ENCODE measurements at places on chromosomes 1 and 21.

GRCh38 chr21:41847066-41847804 lies 31.9 kb downstream of the PRDM15 start:
- no peak for DNase-seq

- DNase-seq = no peak
These were observed 124.1 kb downstream of the DISP1 start for GRCh38 chr1:222938986-222939385.

DNA sequence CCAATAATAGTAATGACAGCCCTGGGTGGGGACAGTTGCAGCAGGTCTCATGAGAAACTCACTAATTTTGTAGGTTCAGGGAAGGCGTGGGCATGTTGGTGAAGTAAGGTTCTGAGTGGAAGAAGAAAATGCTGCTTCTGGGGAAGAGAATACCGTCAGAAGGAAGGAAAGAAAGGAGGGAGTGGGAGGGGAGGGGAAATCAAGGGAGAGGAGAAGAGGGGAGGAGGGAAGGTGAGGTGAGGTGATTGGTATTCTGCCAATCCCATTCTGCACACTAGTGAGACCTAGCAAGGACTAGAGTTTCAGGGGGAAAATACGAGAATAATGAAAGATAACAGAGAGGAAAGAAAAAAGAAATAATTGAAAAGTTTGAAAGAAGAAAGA lies 32.4 kb upstream of the MGST3 start:
- no peak for DNase-seq

DNA sequence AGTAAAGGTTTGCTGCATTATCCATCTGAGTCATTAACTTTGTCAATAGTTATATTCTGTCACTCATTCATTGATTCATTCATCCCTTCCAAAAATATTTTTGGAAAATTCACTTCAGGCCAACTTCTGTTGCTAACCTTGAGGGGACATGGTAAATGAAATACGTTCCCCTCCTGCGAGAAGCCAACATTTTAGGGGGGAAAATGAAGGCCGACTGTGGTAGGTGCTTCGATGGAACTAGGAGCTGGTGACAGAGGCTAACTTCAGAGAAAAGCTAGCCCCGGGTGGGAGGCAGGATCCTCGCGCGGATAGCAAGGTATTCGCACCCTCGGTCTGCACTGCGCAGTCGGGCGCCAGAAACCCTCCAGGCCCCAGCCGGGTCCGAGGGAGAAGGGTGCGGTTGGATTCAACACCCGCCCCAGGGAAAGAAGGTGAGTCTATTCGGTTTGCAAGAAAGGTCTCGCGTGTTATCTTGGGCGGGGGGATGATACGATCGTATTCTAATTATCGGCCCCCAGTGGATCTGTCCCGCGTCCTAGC lies 646 bp upstream of the RRP15 start:
- DNase-seq = no peak

GRCh38 chr1:177137814-177138213 lies 26.7 kb downstream of the ASTN1 start:
- no peak for DNase-seq

DNA sequence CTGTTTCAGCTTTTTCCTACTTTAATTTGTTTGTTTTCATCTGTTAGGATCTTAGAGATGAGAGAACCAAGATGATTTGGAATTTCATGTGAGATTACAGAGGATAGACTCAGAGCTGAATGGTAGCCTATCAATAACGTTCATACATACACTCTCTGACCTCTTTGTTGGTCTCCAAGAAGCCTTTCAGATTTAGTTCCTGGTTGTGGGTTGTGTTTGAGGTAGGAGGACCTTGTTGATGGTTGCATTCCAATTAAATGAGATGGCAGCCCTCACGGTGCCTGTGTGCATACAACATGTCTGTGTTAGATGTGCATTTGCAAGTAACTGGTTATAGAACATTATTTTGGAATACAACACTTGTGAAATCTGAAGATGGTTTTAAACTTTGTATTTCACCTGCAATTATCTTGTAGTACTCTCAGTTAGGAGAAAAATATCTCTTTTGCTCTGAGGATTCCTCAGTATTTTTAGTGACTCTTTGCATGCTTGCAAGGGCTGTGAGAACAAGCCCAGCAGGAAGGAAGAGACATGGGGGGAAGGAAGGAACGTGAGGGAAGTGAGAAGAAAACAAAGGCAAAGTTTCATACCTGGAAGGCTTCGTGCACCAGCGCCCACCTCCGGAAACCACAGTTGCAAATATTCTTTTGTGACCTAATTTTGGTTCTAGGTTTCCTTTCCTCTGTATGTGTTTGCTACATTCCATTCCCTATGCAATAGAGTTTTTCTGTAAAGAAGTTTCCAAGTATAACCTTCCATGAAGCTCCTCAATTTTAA lies 291.8 kb downstream of the DISC1 start:
- peak; percentile 2 for DNase-seq

DNA sequence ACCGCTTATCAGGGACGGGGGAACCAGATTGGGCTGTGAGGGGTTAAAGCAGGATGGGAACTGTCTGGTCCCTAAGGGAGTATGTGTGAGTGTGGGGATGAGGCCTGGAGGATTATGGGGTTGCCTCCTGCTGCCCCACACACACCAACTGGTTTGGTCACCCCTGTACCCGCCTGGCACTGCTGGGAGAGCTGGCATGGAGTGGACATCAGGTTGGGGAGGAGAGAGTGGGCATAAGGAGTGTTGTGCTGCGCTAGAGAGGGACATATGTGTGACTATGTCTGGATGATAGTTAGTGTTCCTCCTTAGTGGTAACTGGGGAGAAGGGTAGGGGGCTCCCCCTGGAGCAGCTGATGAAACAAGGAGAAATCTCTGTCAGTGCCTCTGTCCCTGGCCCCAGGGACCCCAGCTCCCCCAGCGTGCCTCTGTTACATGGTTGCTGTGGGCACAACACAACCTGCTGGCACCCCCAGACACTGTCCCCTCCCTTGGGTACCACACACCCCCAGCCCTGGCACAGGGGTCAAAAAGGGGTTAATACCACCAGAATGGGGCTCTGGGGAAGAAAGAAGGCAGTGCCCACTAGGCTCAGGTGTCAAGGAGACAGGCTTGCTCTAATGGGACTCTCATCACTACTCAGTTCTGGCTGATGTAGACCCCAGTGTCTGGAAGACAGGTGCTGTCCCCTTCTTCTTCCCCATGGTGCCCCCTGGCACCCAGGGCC lies 1.9 kb downstream of the ZBTB7B start:
- no peak for DNase-seq

DNA sequence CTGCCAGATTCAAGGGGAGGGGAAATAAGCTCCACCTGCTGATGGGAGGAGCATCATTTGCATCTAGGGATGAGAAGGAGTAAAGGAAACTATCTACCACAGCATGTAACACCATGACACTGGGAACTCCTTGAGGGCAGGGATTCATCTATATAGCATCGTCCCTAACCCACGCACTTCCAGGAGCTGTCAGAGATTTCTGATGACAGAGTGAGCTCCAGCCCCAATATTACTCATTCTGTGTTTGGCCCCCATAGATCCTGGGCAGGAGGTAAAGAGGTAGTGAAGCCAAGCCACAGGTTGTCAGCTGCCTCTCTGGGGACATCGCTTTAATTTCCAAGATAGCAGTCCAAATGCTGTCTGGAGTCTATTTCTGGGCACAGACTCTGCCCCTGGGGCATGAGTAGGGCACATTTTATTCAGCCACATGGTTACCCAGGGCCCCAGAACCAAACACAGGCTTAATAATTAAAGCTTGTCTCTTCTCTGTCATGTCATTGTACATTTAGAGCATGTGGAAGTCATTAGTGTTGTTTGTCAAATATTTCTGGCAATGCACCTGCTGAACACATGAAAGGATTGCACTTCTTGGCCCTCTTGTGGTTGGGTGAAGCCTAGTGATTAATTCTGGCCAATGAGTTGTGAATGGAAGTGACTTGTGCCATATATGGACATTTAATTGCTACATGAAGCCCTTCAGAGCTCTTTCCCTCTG lies 105.9 kb upstream of the POU3F1 start:
- no peak for DNase-seq

DNA sequence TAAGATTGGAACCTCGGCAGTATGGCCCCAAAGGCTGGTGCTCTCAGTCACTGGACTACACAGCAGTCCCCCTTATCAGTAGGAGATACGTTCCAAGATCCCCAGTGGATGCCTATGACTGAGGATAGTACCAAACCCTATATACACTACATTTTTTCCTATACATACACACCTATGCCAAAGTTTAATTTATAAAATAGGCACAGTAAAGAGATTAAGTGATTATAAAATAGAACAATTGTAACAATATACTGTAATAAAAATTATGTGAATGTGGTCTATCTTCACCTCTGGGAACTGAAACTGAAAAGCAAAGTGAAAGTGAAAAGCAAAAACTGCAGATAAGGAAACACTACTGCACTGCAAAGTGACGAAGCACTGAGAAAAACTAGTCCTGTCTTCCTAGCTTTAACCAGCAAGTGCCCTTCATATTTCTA lies 96.8 kb downstream of the INTS7 start:
- no peak for DNase-seq

- no peak for DNase-seq
These were observed 46.3 kb downstream of the SKI start for GRCh38 chr1:2274231-2274928.

DNA sequence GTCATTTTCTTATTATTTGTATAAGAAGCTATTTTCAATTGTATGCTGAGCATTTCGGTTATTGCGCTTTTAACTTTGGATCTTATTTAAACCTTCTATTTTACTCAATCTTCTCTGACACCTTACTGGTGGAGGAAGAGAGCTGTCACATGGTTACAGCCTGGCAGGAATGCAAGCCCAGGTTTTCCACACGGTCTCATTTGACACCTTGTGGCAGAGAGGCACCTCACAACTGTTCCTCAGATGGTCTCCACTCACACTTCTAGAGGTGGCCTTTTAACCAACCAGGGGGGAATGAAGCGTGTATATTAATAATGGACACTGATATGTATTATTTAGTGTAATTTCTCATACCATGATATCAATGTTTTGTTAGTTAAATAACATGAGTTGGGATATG lies 9.6 kb downstream of the OR2T33 start:
- no peak for DNase-seq

- no peak for DNase-seq
These were observed at the start of gene EPHB2 for GRCh38 chr1:22710701-22711049. EPHB2 (plus strand) TSS chr1:22710839; CDS start chr1:22710983, 144 bp downstream.

DNA sequence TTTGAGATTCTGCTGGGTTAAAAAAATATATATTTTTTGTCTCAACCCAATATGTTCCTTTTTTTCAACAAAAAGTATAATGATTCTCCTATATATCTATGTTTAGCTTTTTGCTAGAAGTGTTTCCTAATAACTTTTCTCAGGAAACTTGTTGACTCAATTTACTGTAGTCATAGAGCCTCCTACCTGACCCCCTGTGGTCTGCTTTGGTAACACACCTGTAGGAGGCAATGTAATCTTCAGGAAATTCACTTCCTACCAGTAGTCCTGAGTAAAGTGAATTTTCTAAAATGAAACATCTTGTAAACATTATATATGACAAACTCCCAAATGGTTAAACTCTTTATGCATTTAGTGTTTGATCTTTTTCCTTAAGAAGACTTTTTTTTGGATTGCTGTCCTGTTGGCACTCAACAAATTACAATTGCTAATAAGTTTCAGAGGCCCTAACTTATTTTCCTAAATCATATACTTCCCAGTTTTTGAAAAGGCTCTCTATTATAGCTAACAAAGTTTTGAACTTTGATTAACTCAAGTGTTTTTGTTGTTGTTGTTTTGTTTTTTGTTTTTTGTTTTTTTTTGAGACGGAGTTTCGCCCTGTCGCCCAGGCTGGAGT lies 118.3 kb downstream of the OLFML2B start:
- no peak for DNase-seq

DNA sequence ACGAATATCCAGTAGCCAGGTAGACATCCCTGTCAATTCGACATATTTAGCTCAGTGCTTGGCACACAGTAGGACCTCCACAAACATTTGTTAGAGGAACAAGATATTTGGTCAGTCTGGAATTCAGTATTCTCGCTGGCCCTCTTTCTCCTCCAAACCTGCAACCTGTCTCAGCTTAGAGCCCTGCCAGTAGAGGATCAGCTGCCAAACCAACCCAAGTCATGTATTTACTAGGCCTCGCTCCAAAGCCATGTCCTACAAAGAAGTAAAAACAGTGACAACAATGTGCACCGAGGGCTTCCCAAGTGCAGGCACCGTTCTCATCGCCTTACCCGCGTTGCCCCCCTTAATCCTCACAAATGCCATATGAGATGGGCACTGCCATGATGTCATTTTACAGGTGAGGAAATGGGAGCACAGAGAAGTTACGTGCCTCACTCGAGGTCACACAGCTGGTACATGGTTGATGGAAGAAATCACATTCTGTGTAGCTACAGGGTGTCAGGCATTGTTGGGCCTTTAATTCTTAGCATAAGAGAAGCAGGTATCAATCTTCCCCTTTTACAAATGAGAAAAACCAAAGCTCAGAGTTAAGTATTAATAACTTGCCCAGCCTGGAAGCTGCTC lies 26.0 kb upstream of the CDCA8 start:
- no peak for DNase-seq

- DNase-seq = no peak
These were observed 53.4 kb downstream of the WLS start for GRCh38 chr1:68178821-68179490.

DNA sequence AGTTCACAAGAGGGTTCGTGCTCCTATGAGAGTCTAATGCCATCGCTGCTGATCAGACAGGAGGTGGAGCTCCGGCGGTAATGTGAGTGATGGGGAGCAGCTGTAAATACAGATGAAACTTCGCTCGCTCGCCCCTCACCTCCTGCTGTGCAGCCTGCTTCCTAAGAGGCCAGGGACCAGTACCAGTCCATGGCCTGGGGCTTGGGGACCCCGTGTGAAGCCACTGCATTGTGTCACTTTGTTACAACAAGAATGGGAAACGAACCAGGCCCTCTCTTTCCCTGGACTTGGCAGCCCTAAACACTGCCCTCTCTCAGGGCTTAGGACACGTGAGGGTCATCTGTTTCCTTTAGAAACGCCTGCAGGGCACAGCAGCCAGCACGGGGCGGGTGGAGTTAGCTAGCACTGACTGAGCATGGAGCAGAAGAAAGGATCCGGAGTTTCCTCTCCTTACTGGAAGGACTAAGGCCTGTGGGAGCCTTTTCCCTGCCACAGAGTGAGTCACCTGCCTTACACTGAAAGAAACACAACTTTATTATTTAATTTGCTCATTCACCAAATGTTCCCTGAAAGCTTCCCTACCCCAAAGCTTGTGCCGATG lies 185.2 kb upstream of the TMEM51 start:
- no peak for DNase-seq

GRCh38 chr1:112717263-112717873 lies 2.2 kb upstream of the PPM1J start:
- DNase-seq = no peak

Measured in activated CD8-positive, alpha-beta memory T cell treated with anti-CD3 and anti-CD28 coated beads for 4 hours (primary cell).